Cortex of kidney (tissue), 1 donor: ENCODE measurements at places on chromosomes 16 and 17.

- no peak for DNase-seq
Measured at GRCh38 chr17:73192206-73192893, 505 bp upstream of the COG1 start.

DNA sequence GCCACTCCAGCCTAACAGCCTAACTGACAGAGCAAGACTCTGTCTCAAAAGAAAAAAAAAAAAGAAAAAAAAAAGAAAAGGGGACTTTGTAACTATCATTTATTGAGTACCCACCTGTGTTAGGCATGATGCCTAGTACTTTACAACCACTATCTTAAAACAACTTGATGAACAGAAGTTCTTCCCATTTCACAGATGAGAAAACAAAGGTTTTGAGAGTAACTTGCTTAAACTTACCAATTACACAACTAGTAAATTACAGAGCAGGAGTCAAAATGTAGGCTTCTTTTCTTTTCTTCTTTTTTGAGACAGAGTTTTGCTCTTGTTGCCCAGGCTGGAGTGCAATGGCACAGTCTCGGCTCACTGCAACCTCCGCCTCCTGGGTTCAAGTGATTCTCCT lies 96.8 kb upstream of the CORO6 start:
- DNase-seq: no peak

GRCh38 chr17:72361892-72362291 lies 241.1 kb downstream of the SOX9 start:
- DNase-seq: no peak

DNA sequence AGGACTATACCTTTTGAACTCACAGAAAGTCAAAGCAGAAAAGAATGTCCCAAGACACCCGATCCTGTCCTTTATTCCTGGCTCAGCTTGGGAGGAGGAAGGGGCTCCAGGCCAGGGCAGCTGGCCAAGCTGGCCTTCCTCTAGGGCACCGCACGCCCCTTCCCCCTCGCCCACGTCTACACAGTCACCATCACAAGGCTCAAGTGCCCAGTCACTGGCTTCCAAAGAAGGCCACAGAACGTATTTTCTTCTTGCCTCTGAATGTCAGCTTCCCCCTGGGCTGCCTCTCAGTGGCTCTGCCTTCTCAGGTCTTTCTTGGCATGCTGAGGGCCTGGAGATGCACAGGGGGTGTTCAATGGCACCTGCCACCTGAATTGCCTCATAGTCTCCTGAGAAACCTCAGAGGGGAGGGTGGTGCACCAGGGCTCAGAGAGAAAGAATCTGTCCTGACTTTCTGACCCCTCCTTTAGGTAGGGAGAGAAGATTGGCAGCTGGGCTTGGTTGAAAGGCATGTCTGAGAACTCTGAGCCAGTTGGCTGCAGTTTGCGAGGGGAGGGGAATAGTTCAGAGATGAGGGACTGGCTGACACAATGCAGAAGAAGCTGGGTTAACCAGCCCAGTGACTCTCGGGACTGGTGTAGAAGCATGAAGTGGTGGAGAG lies 2.1 kb downstream of the DHRS11 start:
- DNase-seq: no peak
